ENCODE measurements at places on chromosomes 16 and 17.

GRCh38 chr17:70121126-70121525 lies 46.1 kb downstream of the KCNJ16 start:
- no peak for DNase-seq

- no peak for DNase-seq
Measured at GRCh38 chr16:50269769-50270509, 3.6 kb downstream of the ADCY7 start.

DNA sequence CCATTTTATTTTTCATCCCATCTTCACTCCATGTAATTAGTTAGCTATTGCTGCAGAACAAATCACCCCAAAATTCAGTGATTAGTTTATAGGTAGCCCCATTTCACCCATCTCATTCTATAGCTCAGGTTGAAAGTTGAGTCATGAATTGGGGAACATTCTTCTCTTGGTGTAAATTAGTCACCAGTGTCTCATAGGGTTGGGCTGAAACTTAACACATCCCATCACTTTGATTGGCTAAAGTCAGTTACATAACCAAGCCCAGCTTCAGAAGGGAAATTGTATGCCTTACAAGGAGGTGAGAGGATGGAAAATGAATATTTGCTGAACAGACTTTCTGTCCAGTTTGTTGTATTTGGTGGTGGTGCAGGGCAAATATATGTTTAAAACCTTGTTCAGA lies 477.5 kb downstream of the WWOX start:
- no peak for DNase-seq

GRCh38 chr16:75763204-75763603 lies 36.9 kb upstream of the CPHXL start:
- no peak for DNase-seq

- DNase-seq, result no peak
Measured at GRCh38 chr17:38616361-38616760, 10.6 kb upstream of the SRCIN1 start.

DNA sequence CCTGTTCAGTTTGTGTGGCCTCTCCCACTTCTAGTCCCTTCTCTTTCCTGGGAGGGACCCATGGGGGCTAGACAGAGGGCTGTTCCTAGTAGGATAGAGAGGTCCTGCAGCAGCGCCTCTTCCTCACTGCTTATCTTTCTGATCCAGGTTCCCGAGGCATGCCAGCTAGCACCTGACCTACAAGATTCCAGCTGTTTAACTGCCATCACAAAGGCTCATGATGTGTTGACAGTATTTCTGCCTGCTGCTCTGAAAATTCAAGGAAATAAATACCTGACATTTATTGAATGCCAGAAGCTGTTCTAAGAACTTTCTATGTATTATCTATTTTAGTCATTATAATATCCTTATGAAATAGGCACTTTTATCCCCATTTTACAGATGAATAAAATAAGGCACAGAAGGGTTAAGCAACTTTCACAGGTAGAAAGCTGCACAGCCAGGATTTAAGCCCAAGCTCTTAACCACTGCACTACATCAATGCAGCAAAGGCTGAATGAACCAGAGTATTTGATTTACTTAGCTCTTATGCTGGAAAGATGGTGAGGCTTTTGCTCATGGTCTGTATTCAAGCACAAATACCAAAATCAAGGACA lies 38.8 kb downstream of the HEATR6 start:
- no peak for DNase-seq

GRCh38 chr17:9371019-9371418 lies 204.6 kb downstream of the STX8 start:
- DNase-seq, result no peak

GRCh38 chr16:27748868-27749546 lies 199.1 kb downstream of the KATNIP start:
- peak; percentile 9 for DNase-seq

DNA sequence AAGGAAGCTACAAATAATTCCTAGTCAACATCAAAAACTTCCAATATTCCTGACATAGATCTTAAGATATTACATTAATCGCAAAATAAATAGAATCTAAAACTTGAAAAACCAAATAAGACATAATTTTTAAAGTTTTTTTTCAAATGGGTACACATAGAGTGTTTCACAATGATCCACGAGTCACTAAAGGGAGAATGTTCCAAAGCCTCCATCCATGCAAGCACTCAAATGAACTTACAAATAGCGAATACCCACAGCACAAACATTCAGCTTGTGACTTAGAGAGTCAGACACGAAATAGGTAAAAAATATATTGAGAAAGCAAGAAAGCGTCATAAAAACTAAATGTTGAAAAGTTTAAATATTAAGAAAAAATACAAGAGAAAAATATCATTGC lies 65.7 kb downstream of the CEP112 start:
- no peak for DNase-seq

DNA sequence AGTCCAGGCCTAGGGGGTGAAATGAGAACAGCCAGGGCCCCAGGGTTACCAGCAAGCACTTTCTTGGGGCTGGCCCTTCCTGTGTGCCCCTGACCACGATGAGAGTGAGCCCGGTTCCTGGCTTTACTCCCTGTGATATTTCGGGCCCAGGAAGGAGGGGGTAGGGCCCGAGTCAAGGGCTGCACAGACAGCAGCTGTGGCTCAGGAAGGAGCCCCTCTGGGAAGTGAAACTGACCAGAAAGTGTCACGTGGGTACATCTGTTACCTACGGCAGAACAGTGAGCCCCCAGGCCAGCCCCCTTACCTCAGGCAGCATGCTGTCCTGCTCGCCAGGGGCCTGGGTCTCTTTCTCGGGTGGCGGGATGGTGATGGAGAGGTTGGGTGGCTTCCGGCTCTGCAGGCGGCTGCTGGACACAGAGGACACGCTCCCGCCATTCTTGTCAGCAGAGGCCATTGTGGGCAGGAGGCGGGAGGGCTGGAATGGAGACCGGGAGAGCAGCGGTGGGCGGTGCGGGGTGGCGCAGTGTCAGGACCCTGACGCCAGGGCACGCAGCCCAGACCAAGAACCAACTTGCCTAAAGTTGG lies 13.8 kb downstream of the AANAT start:
- no peak for DNase-seq

- no peak for DNase-seq
Measured at GRCh38 chr16:46857368-46857945, 26.5 kb upstream of the C16orf87 start.

DNA sequence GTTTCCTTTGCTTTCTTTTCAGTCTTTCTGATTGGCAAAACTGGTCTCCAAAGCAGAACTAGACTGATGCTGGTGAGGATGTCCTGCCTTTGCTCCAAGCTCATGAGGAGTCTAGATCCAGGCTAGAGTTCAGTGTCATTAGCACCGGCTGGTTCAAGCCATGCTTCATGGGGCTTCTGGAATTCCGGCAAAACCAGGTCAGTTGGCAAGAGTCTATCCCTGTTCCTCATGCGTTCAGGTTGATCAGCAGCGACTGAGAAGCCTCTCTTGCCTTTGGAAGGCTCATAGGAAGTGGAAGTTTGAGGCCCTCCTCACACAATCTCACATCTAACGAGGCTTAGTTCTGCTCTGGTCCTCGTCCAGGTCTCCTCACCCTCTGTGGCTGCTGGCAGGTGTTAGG lies 194.3 kb downstream of the HS3ST3A1 start:
- DNase-seq, result no peak

GRCh38 chr16:21626659-21627277 lies 25.6 kb downstream of the IGSF6 start:
- DNase-seq, result no peak

DNA sequence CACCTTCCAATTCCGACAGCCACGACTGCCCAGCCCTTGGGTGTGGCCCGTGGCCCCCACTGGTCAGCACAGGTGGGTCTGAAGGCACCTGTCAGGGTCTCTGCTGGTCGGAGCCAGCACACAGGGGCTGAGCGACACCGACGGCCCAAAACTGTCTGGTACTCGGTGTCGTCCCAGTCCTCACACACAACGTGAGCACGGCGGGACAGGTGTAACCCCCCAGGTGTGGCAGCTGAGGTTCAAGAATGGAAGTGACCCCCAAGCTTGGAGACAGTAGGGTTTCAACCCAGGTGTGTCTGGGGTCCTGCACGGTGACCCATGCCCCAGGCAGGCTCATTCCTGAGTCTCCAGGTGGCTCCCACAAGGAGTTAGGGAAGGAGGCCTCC lies 1.0 kb downstream of the GALNS start:
- no peak for DNase-seq

GRCh38 chr16:68843482-68844210 lies at the start of gene TANGO6:
Gene TANGO6, plus strand, starts transcription at chr16:68843531. Its CDS starts 87 bp downstream, at chr16:68843618.
- DNase-seq, result peak; percentile 85

DNA sequence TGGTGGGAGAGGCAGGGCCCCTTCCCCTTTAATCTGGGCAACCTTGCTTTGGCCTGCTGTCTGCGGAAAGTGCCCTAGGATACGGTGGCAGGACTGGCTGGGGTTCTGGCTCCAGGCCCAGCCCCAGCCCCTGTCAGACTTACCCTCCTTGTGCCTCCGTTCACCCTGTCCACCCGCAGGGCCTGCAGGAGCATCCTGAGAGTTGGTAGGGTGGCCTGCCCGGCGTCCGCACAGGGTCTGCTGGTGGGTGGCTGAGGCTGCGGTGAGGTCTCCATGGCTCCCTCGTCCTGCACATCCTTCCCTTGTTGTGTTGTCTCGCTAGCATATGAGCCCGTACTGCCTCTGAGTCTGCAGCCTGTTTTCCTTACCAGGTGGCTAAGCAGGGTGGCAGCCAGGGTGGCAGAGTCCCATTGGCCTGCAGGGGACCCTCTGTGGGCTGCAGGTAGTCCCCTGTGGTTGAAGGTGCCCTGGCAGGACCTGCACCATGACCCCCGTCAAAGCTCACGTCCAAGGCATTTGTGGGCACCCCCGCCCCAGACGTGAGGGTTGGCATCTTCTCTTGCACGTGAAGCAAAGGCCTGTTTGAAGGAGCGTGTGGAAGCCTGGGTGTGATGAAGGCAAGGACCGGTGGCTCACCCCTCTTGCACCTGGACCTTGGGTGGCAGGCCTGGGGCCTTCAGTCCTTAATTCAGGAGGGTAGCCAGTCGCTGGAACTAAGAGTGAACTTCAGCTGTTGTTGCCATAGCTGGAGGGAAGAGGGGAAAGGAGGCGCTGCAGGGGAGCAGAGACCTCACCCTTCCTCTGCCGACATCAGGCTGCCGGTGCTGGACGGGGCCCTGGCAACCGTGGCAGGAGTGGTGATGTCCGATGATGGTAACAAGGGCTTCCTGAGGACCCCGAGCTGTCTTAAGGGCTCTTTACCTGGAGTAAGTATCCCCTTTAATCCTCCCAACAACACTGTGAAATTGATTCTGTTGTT lies 293.7 kb downstream of the SEC14L1 start:
- no peak for DNase-seq

DNA sequence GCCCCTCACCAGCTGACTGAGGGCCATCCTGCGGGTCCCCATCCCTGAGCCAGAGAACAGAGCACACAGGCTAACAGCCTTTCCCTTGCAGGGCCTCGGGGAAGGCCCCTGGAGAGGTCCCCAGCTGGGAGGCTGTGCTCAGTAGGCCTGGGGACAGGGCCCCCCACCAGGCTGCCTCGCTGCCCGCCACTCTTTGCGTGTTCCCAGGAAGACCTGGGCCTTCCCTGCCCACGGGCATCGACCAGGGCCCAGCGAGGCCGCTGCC lies 785 bp downstream of the HID1 start:
- no peak for DNase-seq

DNA sequence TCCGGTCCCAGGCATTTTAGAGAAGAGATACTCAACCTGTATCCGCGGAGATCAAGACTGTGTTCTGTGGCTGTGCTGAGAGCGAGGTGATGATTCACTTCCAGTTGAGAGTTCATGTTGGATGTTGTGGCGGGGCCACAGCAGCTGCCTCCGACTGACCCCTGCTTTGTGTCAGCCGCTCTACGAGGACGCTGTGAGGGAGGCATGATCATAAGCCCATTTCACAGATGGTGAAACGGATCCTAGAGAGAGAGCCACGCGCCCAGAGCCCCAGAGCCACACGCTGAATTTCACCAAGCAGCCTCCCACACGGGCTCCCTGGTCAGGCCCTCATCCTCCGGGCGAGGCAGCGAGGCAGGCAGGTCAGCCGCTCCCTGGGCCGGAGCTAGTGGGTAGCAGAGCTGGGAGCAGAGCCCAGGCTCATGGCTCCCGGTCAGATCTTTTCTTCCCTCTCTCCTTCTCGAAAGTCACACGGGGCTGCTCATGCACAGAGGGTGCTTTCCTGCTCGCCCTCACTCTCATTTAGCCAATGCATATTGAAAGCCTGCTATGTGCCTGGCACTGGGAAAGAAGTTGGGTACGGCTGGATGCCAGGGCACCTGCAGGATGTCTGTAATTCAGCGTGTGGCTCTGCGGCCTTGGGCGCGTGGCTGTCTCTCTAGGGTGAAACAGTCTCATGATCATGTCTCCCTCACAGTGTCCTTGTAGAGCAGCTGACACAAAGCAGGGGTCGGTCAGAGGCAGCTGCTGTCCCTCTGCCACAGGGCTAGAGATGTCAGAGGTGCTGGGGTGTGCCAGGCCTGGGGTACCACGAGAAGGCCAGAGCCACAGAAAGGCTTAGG lies 155.6 kb upstream of the CHMP6 start:
- DNase-seq, result no peak

DNA sequence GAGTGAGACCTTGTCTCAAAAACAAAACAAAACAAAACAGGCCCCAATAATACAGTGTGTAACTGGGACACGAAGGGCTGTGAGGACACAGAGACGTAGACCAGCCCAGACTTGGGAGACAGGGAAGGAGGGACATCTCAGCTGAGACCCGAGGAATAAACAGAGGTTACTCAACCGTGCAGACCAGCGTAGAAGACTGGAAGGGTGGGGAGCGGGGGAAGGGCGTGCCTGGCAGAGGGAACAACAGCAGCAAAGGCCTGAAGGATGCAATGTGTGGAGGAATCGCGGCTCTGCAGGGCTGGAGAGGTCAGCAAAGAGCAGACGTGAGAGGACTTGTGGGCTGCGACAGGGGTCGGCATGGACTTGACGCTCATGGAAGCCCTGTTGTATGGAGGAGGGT lies 11.6 kb upstream of the CES4A start:
- no peak for DNase-seq

GRCh38 chr17:39759204-39759603 lies 21.5 kb downstream of the GRB7 start:
- DNase-seq, result no peak

DNA sequence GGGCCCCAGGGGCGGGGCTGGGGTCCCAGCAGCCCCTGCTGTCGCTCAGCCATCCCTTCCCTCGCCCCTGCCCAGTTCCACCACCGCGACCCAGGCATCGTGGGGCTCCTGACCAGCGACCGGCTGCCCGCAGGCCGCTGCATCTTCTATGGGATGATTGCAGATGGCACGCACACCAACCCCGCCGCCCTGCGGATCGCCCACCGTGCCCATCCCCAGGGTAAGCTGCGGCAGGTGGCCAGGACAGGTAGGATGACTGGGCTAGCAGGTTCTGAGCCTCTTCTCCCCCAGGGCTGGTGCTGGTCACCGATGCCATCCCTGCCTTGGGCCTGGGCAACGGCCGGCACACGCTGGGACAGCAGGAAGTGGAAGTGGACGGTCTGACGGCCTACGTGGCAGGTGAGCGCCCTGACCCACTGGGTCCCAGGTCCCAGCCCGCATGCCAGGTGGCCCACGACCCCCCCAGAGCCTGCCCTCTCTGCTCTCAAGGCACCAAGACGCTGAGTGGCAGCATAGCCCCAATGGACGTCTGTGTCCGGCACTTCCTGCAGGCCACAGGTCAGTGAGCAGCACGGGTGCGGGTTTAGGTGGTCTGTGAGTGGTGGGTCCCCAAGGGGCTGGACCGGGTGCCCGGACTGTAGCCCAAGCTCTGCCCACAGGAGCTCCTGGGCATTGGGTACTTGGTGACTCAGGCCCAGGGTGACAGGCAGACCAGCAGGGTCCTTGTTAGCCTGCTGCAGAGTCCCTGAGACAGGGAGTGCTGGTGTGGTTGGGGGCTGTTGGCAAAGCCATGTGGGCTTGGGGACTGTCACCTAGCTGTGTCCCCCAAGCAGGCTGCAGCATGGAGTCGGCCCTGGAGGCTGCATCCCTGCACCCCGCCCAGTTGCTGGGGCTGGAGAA lies 2.8 kb downstream of the CEMP1 start:
- DNase-seq, result no peak

Measured in stimulated activated CD8-positive, alpha-beta memory T cell treated with anti-CD3 and anti-CD28 coated beads, Interleukin-2, amount 100 ng/mL, for 1 hour (primary cell).